Stimulated activated CD4-positive, alpha-beta T cell treated with anti-CD3 and anti-CD28 coated beads, Interleukin-1b, Interleukin-23, amount 100 ng/mL, for 24 hours (primary cell): ENCODE measurements at places on chromosomes 6 and 20.
A peak's percentile ranks its signal among the peaks of the same experiment; 100 is the strongest.

- no peak for DNase-seq
Measured at GRCh38 chr6:167933290-167933689, 64.2 kb upstream of the KIF25 start.

DNA sequence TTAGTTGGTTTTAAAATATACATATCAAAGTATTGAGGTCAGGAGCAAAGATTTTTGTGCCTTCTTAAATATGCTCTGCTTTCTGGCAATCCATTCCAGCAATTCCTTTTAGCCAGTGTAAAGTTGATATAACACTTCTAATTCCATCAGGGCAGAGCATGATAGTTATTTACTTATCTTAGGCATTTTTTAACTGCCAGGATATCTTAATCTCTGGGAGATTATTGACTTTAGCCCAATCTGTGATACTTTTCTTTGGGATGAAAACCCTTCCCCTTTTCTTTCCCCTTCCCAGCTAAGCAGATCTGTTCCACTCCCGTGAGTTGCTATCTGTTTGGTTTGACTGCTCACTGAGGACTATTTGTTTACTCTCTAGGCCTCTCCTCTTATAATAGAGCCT is 168.7 kb upstream of the RSPO3 start:
- no peak for DNase-seq

DNA sequence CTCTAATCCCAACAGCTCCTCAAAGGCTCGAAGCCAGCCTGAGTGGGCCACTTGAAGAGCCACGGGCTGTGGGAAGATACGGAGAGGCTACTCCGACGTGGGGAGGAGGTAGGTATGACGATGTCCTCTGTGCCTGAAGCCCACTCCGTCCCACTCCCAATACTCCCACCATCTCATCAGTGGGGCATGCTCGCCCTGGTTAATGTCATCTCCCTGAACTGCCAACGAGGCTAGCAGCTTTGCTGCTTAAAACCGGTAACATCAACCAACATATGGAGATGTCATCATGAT is 11.1 kb downstream of the NRN1 start:
- no peak for DNase-seq

GRCh38 chr6:100171533-100172321 is 177.7 kb upstream of the MCHR2 start:
- no peak for DNase-seq

DNA sequence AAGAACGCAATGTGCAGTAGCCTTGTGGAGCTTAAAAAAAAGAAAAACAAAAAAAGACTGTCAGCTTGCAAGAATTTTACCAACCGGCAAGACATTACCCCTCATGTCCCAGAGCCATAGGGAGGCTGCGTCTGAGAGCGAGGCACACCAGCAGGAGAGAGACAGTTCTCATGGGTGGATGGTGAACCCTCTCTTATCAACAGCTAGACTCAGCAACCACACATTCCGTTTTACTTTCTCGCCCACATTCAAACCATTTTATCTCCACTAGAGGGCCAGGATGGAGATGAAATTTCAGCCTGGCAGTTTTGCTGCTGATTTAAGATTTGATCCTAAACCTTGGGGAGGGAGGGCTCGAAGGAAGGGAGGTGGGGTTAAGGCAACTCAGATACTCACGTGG is 247.0 kb downstream of the ATXN1 start:
- DNase-seq: peak; percentile 7

DNA sequence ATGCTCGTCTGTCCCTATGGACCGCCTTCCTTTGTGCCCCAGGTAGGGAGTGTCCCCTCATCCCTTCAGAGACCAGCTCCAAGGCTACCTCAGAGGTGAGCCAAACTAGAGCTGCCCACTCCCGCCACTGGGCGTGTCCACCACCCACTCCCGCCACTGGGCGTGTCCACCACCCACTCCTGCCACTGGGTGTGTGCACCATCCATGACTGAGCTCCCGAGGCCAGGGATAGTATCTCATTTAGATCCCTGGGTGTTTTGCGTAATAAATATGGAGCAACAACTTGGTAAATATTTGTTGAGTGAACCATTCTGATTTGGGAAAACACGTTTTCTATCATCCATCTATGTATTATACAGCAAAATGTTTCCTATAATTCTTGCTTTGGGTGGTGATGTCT is 68.8 kb downstream of the ZBTB2 start:
- no peak for DNase-seq

GRCh38 chr6:6320901-6321300 is 439 bp upstream of the F13A1 start:
- DNase-seq: no peak

DNA sequence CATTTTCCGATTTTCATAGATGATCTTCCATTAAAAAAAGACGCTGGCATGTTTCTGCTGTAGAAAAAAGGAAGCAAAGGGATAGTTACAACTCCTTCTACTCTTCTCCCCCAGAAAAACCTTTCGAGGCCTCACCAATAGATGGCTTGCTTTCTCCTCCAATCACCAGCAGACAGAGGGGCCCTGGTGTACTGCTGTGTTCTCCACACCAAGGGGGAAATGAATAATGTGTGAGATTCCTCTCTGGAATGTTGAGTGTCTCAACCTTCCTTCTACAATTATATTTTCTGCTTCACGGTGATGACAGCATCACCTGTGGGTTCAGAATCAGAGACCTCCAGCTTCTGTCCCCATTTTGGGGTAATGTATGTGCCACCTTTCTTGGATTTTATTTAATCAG is 185.7 kb upstream of the FLRT3 start:
- no peak for DNase-seq

- no peak for DNase-seq
Measured at GRCh38 chr6:144360401-144360800, 75.3 kb downstream of the UTRN start.

- no peak for DNase-seq
Measured at GRCh38 chr20:19750907-19751636, 7.0 kb upstream of the RIN2 start.

- DNase-seq: no peak
Measured at GRCh38 chr20:53371216-53371615, 222.4 kb downstream of the ZNF217 start.

DNA sequence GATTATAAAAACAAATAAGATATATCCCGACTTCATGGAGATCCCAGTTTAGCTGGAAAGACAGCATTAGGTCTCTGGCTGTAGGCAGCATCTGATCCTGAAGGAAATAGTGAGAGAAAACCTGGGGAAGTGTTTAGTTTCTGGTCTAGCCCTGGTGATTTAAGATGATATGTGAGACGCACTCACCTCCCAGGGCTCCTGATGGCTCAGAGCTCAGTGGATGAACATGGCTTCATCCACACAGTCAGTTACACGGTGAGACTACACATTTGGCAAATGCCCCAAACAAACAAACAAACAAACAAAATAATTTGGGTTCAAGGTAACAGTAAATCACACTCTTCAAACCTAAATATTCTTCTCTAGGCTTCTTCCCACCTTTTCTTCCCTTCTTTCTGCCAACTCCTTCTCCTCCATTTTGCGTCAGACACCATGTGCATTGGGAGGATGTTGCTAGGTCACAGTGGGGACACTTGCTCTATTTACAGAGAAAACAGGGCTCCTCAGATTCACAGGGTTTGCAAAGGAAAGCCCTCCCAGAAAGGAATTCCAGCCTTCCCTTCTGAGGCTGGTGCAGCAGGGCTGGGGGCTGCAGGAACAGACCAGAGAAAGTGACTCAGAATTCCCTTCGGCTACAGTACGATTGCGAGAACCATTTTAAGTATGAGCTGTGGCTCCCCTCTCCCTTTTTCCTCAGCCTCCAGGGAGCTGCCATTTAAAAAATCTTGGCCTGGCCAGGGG is 59.6 kb upstream of the SALL4 start:
- DNase-seq: no peak

GRCh38 chr6:134609716-134610261 is 291.9 kb upstream of the SGK1 start:
- DNase-seq: no peak

GRCh38 chr6:169536446-169537170 is 165.2 kb downstream of the WDR27 start:
- DNase-seq: no peak

- no peak for DNase-seq
Measured at GRCh38 chr6:3306848-3307247, 48.1 kb downstream of the PSMG4 start.

- no peak for DNase-seq
Measured at GRCh38 chr6:53583451-53583850, 38.5 kb upstream of the GCLC start.

DNA sequence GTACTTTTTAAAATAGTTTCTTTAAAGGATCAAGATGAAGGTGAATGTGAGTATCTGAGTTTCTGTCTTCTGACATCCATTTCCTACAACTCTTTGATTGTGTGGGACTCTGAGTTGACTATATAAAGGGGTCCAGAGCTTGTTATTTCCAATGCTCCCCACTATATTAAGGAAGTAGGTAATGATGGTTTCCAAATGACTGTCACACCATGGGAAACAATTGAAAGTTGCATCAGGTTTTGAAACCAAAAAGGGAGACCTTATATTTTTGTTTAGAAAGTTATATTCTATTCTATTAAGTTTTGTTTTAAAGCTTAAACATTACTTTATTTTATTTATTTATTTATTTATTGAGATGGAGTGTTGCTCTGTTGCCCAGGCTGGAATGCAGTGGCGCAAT is 11.2 kb downstream of the CASS4 start:
- DNase-seq: no peak

DNA sequence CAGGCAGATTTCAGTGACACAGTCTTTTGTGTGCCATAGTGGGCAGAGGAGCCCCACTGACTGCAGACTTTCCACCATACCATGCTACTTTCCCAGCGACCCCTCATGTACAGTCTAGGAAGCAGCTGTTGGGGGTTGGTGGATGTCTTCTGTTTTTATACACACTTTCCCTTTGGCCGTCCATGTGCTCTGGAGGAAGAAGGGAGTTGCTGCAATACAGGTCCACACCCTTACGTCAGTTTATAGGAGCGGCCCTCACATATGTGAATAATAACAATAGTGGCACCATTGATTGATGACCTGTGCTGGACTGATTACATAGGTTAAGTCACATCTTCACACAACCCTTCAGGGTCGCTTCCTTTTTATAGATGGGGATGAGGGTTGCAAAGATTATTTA is 17.5 kb upstream of the CCN2 start:
- DNase-seq: no peak

GRCh38 chr6:114997813-114998292 is 655.0 kb upstream of the HS3ST5 start:
- no peak for DNase-seq
